HT-29 (cell line): ENCODE measurements at places on chromosomes 5 and 9.

- no peak for DNase-seq
Measured at GRCh38 chr5:14435481-14435880, 146.1 kb upstream of the OTULINL start.

DNA sequence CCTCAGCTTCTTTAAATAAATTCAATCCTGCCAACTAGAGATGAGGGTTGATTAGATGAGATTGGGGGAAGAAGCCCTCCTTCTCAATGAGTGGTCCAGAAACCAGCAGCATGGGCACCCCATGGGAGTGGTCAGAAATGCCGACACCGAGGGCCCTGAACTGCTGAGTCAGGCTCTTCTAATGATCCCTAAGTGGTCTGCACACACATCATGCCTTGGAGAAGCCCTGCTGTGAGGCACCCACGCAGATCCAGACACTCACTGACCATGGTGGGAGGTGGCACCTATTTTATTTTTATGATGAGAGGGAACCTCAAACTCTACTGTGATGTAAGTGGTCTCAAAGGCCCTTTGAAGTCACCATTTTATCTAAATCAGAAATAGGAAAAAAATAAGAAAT is 72.3 kb upstream of the BOD1 start:
- DNase-seq, result no peak

- DNase-seq, result no peak
Measured at GRCh38 chr5:107213025-107213424, 457.7 kb downstream of the EFNA5 start.

- DNase-seq, result no peak
Measured at GRCh38 chr5:31625394-31625793, 13.5 kb upstream of the PDZD2 start.

GRCh38 chr5:67426961-67427849 is 230.6 kb upstream of the CD180 start:
- no peak for DNase-seq

GRCh38 chr9:84846906-84847305 is 177.4 kb downstream of the NTRK2 start:
- DNase-seq, result no peak

GRCh38 chr9:120161776-120162175 is 418.2 kb downstream of the CDK5RAP2 start:
- peak; percentile 4 for DNase-seq

DNA sequence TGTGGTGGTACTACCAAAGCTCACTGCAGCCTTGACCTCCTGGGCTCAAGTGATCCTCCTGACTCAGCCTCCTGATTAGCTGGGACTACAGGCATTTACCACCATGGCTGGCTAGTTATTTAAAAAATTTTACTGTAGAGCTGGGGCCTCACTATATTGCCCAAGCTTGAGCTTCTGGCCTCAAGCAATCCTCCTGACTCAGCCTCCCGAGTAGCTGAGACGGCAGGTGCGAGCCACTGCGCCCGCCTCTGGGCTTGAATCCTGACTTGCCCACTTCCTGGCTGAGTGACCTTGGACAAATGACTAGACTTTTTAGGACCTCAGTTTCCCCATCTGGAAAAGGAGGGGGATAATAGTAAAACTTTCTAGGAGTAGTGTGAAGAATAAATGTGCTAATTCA is 32.1 kb downstream of the NCS1 start:
- no peak for DNase-seq

- no peak for DNase-seq
Measured at GRCh38 chr9:68690088-68690487, 15.0 kb upstream of the PIP5K1B start.

DNA sequence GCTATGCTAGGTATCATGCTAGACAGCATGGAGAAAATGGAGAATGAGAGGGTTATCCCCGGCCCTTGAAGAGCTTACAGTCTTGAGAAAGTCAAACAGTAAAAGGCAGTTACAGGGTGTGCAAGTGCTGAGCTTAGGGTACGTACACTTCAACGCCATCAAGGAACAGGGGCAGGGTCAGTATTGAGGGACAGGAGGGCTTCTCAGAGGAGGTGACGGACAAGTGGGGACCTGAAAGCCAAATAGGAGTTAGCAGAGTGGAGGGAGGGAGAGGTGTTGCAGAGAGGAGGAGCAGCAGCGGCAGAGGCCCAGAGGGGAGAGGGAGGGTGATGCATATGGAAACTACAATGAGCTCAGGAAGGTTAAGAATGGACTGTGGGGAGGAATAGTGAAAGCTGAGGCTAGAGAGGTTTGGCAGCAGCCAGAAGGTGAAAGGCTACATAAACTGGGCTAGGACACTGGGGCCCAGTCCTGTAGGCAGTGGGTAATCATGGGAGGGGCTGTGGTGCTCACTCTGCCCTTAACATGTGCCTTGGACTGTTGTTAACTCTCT is 88.0 kb downstream of the NRG2 start:
- DNase-seq, result no peak

GRCh38 chr9:33435821-33436277 is 11.5 kb downstream of the AQP3 start:
- DNase-seq, result no peak

DNA sequence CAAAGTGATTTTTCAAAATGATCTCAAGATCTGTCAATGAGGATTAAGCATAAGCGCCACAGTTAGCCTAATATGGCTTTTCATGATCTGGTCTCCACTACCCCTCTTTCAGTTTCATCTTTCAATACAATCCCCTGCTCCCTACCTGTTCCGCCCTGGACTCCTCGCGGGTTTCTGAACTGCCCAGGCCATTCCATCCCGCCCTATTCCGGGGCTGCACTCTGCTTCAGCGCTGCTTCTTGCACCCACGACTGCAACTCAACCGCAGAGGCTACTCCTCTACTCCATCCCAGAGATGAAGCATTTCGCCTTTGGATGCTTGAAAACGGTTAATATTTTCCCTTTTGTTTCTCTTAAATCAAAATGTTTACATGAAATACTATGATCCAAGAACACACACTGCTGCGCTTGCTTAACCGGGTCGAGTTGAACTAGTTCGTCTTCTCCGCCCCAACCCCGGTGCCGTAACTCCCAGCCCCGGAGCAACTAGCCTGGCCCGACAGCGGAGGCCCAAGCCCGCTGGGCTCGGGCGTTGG is 716 bp upstream of the OTULIN start:
- DNase-seq, result peak; percentile 59

- no peak for DNase-seq
Measured at GRCh38 chr5:135395451-135395850, 3.6 kb downstream of the MACROH2A1 start.

DNA sequence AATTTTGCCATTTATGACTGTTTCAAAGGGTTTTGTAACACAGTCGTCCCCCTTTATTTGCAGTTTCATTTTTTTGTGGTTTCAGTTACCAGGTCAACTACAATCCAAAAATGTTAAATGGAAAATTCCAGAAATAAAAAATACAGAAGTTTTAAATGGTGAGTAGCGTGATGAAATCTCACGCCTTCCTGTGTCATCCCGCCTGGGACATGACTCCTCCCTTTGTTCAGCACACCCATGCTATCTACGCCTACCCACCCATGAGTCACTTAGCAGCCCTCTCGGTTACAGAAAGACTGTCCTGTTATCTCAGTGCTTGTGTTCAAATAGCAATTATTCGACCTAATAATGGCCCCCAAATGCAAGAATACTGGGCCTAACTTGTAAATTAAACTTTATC is 765.3 kb upstream of the ADAMTS16 start:
- no peak for DNase-seq

DNA sequence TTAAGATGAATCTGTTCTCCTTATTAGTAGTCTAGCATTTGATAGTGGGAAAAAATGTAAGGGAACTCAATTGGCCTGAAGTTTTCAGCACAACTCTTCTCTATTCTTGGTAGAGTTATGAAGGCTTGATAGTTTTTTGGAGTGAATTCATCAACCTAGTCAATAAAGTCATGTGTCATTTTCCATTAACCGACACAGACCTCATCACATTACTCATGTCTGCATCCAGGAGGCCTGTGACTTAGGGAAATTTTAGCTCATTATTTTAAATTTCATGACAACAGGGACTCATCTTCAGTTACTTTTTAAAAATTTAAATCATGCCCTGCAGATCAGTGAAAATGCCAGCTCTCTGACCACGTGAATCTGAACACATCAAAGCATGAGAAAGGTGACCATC is 63.3 kb downstream of the ADAMTS16 start:
- no peak for DNase-seq

GRCh38 chr5:78527054-78527859 is 121.3 kb downstream of the LHFPL2 start:
- DNase-seq, result no peak

- DNase-seq, result no peak
Measured at GRCh38 chr5:177350776-177351391, 584 bp downstream of the LMAN2 start.

GRCh38 chr5:148452499-148453193 is 68.9 kb downstream of the FBXO38 start:
- DNase-seq, result no peak

DNA sequence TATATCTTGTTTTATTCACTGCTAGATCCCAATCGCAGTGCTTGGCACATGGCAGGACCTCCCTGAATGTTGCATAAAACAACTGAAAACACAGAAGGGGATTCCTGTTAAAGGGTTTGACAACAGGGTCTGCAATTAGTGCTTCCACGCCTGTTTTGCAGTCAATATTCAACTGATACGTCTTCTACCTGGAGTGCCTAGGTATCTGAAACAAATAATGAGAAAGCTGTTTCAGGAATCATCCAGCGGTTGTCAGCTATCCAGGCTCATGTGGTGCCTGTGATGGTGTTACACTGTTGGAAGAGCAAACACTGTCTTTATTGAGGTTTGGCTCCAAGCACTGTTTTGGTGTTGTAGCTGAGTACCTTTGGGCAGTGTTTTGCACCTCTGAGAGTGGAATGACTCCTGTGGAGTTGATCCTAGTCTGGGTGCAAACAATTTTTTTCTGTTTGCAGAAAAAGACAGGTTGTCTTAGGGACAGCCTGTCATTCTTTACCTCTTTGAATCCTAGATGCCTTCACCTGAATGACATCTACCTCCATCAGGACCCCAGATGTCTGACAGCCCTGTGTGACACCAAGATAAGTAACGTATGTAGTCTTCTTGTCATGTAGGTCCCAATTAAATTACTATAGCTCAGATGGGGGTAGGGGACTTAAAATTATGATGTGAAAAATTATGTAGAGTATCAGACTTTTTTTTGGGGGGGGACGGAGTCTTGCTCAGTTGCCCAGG is 14.8 kb upstream of the MATR3 start:
- DNase-seq, result no peak

DNA sequence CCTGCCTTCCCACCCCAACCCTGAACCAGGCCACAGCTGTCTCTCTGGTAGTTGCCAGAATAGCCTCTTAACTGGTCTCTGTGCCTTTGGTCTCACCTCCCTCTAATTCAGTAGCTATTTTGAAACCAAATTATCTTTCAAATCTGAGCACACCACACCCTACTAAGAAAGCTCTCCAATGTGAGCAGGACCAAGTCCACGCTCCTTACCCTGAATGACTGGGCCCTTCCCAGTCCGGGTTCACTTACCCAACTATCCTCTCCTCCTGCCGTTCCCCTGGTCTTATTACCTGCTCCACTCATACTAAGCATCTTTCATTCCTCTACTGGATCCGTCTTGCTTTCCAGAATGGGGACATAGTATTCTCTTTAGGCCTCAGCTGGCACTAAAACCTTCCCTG is 16.8 kb downstream of the ANKH start:
- no peak for DNase-seq

DNA sequence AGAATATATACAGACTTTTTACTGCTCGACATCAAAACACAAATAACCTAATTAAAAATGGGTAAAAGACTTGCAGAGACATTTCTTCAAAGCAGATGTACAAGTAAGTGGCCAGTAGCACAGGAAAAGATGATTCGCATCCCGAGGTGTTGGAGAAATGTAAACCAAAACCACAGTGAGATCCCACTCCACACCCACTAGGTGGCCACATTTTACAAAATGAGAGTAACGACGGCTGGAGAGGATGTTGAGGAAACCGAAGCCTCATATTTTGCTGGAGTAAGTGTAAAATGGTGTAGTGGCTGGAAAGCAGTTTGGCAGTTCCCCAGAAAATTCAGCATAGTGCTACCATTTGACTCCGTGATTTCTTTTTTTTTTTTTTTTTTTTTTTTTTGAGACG is 21.3 kb upstream of the GBGT1 start:
- peak; percentile 82 for DNase-seq

- DNase-seq, result no peak
Measured at GRCh38 chr9:125994066-125994943, 247.1 kb downstream of the PBX3 start.

- DNase-seq, result no peak
Measured at GRCh38 chr9:120901755-120902568, 24.6 kb downstream of the TRAF1 start.

- peak; percentile 94 for DNase-seq
Measured at GRCh38 chr5:181243564-181244343, at the start of gene RACK1. Gene RACK1, minus strand, starts transcription at chr5:181243906. Its CDS starts 106 bp downstream, at chr5:181243800.

DNA sequence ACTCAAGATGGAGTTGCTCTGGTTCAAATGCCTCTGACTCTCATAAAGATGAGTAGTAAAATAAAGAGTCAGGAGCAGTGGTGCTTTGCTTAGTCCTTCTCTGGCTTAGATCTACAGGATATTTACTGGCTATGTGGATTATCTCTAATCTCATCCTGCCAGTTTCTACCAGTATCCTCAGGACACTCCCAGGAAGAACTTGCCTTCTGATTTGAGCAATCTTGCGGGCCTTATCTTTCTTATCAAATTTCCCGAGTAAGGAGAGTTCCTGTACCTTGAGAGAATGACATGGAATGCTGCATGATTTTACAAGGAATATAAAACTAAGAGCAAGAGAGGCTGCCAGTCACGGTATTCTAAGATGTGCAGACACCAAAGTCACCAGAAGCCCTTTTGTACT is 364.0 kb downstream of the ARHGEF28 start:
- DNase-seq, result no peak

DNA sequence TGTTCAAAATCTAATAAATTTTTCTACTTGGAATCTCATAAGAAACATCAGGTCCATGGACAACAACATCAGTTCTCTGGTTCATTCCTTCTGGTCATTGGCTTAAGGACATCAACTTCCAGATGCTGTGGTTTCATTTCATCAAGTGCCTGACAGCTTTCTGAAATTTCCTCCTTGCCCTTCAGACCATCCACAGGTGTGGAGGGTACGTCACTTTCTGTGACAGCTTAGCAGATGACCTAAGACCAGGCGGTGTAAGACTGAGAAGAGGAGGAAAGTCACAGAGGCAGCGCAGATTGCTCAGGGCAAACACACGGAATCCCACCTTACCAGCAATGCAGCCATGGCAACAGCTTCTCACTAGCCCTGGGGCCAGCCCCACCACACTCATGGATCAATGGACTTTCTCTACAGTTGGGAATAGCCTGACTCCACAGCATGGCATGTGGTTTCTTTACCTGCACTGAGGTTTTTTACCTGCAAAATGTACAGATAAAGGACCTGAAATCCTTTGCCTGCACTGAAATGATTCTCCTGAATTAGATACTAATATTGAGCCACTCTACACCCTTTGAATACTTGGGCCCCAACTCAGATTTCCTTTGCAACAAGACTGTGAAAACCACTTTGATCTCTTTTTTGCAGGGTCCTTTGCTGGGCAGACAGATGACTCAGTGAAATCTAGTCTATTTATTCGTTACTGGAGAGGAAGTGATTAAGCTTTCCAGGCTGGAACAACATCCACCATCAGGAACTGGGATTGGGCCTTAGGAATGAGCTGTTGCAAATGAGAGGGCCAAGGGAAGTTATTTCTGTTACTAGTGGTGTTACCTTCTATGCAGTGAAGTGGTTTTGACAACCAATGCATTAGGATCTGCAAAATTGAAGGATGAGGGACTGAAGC is 26.9 kb downstream of the TICAM2 start:
- no peak for DNase-seq
